ENCODE measurements at places on chromosomes 12 and 14.
A peak's percentile ranks its signal among the peaks of the same experiment; 100 is the strongest.

DNA sequence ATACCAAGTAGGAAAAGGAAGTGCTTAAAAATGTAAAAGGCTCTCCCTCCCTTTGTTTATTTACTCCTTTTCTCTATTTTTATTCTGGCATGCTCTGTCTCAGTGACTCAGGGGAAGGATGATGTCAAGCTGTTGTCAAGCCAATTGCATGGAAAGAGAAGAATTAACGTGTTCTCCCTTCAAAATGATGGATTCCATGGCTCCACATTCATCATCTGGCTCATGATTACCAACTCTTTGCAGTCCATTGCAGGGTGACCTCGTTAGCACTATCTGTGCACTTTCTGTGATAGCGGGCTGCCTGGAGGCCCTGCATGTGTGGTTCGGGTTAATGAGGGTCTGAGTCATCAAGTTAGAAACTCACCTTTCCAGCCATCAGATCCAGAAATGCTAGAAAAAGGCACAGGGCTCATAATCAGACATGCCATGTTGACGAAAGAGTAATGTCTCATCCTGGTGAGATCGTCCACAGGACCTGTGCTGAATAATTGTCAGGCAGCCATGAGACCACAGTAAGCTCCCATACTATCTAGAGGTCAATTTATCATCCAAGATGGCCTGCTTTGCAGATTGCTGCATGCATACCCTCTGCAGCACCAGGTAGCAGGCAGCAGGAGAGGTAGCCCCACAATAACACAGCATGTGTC, 79.2 kb upstream of the BTG1 start:
- DNase-seq, result peak; percentile 13

- DNase-seq, result no peak
These were observed 169.8 kb downstream of the PRKCH start for GRCh38 chr14:61491224-61491623.

DNA sequence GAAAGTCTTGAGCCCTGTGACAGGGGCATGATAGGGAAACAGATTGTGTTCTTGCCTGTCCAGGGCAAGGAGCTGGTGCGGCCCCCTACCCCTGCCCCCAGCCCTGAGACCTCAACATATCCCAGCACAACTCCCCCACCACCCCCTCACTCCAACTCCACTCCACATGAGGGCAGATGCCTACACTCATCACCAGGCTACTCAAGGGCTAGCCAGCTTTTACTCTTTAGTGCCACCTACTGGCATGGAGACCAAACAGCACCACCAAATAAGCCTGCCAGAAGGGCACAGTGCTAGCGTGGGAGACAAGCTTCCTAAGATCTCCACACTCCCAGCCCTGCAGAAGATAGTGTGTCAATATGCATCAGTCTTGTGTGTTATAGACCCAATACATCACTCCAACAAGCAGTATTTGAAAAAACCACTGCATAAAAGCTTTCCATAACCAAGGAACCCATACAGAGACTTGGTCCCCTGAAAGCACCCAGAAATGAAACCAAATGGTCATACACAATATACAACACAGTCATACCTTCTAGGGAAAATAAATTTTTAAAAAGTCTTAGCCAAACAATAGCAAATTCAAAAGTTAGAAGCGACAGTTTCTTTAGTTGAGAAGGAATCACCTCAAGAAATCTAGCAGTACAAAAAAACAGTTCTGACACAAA, 154.4 kb downstream of the KCNK10 start:
- DNase-seq, result peak; percentile 32

DNA sequence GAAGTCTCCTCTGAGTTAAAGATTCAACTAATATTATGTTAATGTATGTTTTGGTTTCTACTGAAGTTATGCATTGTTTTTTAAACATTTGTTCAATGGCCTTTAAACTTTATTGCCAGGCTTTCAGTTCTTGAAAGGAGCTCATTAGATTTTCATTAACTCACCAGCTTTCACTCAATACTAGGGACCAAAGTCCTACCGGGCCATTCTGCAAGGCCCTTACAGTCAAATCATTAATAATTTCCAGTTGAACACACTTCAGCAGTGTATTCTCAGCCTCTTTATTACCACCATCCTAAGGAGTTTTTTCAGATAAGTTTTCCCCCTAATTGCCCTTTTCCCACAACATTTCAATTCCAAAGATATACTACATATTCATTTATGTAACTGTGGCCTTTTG, 409.2 kb downstream of the DIO2 start:
- no peak for DNase-seq

DNA sequence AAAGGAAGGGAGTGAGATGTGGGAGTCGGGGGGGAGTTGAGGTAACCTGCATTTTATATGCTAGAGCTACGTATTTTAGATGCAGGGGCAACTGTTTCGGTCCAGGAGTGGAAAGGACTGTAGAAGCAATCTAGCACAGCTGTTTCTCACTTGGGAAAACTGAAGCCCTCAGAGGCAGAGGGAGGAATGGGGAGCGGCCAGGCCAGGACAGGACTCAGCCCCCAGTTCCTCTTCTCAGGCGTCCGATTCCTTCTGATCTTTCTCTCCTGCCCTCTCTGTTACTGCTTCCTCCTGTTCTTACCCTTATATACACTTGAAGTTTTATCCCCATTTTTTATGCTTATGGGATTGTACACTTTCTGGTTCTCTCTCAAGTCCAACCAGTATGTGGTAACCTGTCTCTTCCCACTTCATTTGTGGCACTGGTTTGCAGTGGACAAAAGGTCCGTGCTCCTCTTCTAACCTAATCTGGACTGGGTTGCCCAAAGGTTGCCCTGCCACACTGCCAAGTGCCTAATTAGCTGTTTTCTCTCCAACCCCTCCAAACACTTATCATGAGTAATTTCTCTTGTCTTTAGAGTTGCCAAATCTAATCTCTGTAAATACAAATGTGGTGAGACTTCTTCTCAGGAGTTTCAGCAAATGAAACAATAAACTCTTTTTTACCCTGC, 16.2 kb downstream of the LPCAT3 start:
- DNase-seq, result no peak

DNA sequence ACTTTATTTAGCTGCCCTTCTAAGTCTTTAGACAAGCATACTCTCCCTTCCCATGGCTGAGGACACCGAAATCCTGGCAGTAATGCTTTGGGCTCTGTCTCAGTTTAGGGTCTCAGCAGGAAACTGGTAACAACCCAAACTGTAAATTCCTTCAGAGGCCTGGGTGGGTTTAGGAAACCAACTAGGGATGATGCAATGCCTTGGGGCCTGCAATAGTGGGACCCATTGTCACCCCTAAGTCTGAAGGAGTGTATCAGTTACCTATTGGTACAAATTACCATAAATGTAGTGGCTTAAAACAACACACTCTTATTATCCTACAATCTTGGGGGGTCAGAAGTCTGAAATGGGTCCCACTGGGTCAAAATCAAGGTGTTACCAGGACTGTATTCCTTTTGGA, 36.0 kb downstream of the DHRS2 start:
- DNase-seq, result no peak

DNA sequence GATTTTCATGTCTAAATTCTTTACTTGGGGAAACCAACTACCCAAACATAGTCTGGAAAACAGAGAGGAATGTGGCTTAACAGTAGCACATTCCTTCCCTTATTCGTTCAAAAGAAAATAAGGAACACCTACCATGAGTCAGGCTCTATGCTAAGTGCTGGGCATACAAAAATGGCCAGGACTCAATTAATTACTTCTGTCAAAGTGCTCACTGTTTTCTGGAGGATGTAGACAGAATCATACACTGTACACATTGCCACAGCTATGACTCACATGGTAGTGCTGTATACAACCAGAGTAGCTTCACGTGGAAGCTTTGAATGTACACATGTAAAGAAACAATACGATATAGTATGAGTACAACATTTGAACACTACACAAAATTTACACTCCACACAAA, 50.1 kb downstream of the SLC25A21 start:
- no peak for DNase-seq

GRCh38 chr12:125683748-125684381, 618.6 kb downstream of the AACS start:
- no peak for DNase-seq

Data from foreskin melanocyte (primary cell).